Right lung (tissue), 10 donors: ENCODE measurements at places on chromosomes 5 and 9.

GRCh38 chr5:150320044-150320613 is 17.4 kb upstream of the ARSI start:
- peak; percentile 77 for DNase-seq

- no peak for DNase-seq
Observed at GRCh38 chr9:27019589-27019988, 14.1 kb upstream of the LRRC19 start.

- DNase-seq, result no peak
Observed at GRCh38 chr9:132602207-132602606, 19.8 kb downstream of the BARHL1 start.

DNA sequence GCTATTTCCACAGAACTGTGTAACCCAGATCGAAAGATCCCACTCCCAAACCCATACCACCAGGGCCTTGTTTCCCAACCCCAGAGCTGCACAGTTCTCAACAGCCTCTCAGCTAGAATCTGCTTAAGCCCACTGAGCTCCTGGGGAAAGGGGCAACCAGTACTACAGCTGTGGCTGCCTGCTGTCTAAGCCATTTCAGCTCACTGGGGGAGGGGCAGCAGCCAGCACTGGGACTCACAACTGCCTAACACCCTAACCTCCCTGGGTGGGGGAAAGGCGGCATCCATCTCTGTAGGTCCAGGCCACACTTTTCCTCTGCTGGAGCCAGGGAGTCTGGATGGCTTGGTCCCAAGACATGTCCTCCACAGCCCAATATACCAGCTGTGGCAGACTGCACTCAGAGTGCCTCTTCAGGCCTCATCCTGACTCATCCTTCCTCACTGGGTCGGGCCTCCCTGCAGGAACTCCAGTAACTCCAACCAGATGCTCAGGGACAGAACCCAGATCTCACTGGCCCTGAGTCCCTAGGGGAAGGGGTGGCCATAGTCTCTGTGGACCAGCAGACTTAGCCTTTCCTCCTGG is 241.4 kb downstream of the HINT1 start:
- DNase-seq, result no peak

DNA sequence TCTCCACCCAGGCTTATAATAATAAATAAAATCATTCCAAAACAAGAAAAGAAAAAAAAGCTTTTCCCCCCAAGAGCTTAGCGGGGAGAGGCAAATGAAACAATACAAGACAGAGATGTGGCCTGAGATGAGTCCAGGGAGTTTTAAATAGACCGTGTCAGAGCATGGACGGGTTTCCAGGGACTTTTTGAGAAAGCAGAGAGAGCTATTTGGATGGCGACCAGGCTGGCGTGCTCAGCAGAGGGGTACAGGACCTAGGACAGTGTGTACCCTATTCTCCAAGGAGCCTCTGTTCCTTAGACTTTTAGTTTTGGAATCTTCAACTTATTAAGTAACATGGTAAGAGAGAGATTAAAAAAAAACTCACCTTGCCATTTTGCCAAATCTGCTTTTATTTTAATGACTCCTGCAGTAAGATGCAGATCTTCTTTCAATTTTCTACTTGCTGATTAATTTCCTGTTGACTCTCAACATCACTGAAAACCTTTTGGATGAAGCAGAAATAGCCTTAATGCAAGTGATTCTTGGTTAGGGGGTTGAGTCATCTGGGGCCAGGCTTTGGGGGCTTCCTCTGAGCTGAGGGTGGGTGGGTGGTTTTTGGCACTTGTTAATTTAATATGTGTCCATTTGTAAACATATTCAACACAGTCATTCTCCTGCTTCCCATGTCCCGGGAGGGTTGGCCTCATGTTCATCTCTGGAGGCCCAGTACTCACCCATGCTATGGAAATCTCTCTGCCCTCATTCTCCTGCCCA is 49.6 kb upstream of the OSMR start:
- no peak for DNase-seq

GRCh38 chr5:156824800-156825199 is 25.3 kb upstream of the PPP1R2B start:
- DNase-seq, result peak; percentile 64

- DNase-seq, result no peak
Observed at GRCh38 chr5:86716121-86716520, 98.4 kb downstream of the COX7C start.

- DNase-seq, result no peak
Observed at GRCh38 chr9:77731930-77732329, 83.8 kb upstream of the GNA14 start.

GRCh38 chr5:1468247-1468612 is 23.0 kb upstream of the SLC6A3 start:
- DNase-seq, result no peak

DNA sequence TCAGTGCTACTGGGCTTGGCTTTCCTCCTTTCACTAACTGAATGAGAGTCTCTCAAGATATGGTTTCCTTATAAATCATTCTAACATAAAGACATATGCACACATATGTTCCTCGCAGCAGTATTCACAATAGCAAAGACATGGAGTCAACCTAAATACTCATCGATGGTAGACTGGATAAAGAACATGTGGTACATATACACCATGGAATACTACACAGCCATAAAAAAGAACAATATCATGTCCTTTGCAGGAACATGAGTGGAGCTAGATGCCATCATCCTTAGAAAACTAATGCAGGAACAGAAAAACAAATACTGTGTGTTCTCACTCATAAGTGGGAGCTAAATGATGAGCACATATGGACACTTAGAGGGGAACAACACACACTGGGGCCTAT is 32.5 kb upstream of the HMHB1 start:
- no peak for DNase-seq

DNA sequence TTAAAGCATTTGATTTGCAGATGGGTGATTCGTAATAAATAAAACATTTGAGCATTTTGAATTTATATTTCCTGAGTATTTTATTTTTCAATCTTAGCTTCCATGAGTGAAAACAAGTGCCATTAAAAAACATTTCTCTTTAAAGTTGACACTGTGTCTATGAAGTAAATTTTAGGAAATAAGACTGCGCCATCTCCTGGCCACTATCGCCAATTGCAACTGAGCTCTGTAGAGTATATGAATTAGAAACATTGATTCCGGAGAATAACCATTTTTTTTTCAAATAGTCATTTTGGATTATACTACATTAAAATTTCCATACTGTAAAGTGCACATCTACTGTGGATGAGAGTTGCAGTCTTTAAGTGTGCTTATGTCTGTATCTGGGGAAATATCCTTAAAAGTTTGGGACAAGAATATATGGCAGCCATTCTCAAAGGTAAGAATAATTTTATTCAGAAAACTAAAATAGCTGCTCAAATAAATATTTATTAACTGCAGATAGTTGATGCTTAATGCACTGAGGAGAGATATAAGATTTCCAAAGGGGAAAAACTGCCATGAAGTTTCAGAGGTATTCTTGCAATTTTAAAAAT is 5.9 kb downstream of the DMRTA1 start:
- DNase-seq, result no peak

DNA sequence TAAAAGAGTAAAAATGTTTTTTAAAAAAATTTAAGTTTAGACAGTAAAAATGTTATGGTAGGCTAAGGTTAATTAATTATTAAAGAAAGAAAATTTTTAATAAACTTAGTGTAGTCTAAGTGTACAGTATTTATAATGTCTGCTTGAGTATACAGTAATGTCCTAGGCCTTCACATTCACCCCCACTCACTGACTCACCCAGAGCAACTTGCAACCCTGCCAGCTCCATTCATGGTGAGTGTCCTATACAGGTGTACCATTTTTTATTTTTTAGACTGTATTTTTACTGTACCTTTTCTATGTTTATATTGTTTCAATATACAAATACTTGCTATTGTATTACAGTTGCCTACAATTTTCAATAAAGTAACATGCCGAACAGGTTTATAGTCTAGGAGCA is 234.1 kb downstream of the AUH start:
- DNase-seq, result no peak

- DNase-seq, result no peak
Observed at GRCh38 chr9:17571825-17572224, 7.0 kb upstream of the SH3GL2 start.

DNA sequence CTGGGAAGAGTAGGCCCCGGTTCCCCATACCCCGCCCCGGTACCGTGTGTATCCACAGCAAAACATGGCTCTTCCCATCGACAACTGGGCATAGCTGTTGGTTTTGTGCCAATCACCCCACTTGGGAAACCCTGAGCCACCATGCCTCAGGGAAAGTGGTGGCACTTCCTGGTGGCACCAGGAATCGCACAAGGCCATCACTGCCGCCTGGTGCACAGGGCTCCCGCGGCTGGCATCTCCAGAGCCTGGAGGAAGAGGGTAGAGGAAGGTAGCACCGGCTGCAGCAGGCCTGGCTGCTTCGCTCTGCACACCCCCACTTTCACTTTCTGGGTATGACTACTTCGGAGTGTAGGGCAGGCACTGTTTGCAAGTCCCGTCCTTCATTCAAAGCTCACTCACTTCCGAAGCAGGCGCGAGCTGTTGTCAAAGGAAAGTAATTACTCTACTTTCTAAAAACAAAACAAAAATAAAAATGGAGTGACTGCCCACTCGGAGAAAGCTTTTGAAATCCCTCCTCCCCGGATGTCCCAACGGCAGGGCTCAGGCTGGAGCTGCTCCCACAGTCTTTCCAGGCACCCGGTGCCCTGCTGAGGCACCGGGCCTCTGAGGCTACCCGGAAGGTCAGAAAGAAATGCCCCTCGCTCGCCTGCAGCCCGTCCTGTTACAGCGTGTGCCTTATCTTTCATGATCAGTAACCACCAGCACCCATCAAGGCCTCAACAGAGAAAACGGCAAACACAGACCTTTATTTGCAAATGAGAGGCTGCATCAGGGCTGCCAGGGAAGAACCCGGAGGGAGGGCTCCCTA is 2.0 kb downstream of the BRD3 start:
- DNase-seq, result no peak

DNA sequence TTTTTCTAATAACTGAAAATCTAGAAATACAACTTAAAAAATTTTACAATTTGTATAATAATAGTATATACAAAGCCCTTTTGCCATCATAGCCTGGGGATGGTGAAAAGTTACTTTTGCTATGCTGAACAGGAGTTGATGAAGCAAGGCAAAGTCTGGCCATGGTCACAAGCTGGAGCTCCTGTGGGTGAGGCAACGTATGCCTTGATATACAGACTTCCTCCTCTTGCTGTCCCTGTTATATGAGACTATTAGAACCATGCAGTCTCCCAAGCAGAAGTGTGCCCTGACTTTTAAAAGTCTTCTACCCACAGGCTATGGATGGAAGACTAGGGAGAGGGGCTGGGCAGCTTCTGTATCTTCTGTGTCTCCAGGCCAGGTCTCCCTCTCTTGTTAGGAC is 15.7 kb downstream of the FAM151B start:
- DNase-seq, result no peak

GRCh38 chr5:142287973-142288313 is 36.9 kb downstream of the SPRY4 start:
- no peak for DNase-seq

DNA sequence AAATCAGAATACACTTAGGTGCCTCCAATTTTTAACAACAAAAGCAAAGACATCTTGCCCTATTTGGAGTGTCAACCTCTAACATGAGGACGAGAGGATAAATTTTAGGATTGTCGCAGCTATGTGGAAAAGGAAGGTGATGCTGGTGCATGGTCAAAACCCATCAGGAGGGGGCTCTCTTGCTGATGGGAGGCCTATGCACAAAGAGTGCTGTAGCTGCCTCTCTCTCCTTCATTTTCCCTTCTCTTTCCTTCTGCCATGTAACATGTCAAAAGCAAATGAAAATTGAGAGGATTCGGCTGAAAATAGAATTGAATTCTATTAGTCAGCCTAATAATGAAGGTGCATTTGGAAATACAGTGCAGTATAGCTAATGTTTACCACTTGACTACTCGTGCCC is 578.7 kb upstream of the ZNF462 start:
- no peak for DNase-seq

- DNase-seq, result peak; percentile 10
Observed at GRCh38 chr5:28430565-28431178, 1392.3 kb upstream of the CDH9 start.

GRCh38 chr5:160542281-160542680 is 120.6 kb downstream of the PTTG1 start:
- DNase-seq, result no peak

GRCh38 chr5:74631081-74631953 is 9.2 kb downstream of the ENC1 start:
- peak; percentile 48 for DNase-seq

GRCh38 chr9:15670246-15670645 is 117.4 kb downstream of the CCDC171 start:
- no peak for DNase-seq

GRCh38 chr5:2738700-2739359 is 12.6 kb downstream of the IRX2 start:
- DNase-seq, result no peak

DNA sequence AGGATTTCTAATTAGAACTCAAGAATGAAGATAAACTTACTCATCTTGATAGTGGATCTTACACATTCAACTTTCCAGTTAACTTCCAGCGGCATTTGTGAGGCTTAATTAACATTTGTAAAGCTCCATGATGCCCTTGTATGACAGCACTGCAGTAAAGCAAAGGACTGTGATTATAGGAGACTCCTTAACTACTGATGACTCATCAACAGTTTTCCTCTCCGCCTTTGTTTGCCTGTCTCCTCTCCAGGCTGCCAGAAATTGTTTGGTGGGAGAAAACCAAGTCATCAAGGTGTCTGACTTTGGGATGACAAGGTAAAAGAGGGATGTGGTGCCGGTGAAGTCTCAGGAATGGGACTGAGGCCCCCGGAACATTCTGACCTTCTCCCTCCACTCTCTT is 20.4 kb upstream of the CYFIP2 start:
- no peak for DNase-seq

GRCh38 chr5:125152461-125153189 is 406.2 kb upstream of the ZNF608 start:
- no peak for DNase-seq

- no peak for DNase-seq
Observed at GRCh38 chr9:26243029-26243697, 564.9 kb upstream of the TUSC1 start.

GRCh38 chr5:43369651-43370050 is 42.5 kb downstream of the CCL28 start:
- DNase-seq, result no peak

GRCh38 chr5:68178579-68178978 is 37.0 kb upstream of the PIK3R1 start:
- DNase-seq, result no peak

- no peak for DNase-seq
Observed at GRCh38 chr5:144024545-144024944, 145.9 kb downstream of the YIPF5 start.

GRCh38 chr5:164722702-164723101 is 1217.3 kb downstream of the MAT2B start:
- DNase-seq, result no peak

- DNase-seq, result no peak
Observed at GRCh38 chr5:56357426-56357825, 124.3 kb upstream of the ANKRD55 start.

- DNase-seq, result no peak
Observed at GRCh38 chr5:105947461-105947860, 1723.3 kb downstream of the EFNA5 start.

DNA sequence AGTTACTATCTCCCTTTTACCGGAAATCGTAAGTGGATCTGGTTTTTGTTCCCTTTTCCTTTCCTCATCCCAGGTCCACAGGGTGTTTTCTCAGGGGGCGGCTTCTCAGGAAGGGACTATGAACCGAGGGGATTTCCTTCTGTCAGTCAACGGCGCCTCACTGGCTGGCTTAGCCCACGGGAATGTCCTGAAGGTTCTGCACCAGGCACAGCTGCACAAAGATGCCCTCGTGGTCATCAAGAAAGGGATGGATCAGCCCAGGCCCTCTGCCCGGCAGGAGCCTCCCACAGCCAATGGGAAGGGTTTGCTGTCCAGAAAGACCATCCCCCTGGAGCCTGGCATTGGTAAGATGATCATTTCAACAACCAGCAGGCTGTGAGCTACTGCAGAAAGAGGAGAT is 75.8 kb downstream of the GOLPH3 start:
- no peak for DNase-seq
